ENCODE measurements at places on chromosomes 6 and 20.

- DNase-seq, result no peak
Observed at GRCh38 chr20:20412750-20413149, 44.8 kb downstream of the INSM1 start.

GRCh38 chr6:150640556-150641209 is 41.0 kb downstream of the PLEKHG1 start:
- DNase-seq, result no peak

DNA sequence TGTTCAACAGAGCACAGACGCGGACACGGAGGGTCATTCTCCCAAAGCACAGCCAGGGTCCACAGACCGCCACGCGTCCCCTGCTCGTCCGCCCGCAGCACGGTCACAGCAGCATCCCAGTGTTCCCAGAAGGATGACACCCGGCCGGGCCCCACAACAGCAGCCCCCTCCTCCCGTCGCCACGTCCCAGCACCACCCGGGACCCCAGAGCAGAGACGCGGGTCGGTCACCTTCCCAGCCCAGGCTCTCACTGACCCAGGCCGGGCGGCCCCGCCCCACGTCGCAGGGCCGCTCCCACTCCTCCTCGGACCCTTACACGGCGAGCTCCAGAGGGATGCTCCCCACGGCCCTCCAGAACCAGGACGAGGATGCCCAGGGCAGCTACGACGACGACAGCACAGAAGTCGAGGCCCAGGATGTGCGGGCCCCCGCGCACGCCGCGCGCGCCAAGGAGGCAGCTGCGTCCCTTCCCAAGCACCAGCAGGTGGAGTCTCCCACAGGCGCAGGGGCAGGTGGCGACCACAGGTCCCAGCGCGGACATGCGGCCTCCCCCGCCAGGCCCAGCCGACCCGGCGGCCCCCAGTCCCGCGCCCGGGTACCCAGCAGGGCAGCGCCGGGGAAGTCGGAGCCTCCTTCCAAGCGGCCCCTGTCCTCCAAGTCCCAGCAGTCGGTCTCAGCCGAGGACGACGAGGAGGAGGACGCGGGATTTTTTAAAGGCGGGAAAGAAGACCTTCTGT is 64.3 kb downstream of the FNDC1 start:
- DNase-seq, result no peak

DNA sequence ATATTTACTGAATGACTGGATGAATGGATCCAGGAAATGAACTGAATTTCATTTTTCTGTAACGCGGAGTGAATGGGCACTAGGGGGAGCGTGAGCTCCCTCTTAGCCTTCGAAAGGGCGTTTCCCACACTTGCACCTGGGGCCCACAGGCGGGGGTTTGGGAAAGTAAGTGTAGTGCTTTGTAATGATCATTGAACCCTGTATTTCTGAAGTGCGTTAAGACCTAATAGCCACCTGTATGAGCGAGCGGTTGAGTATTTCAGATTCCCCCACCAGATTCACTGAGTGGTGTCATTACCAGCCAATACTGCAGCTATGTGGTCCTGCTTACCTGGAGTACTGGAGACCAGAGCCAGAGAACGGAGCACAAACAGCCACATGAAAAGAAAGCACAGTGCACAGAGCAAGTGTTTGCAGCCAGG is 10.5 kb downstream of the SYTL3 start:
- peak; percentile 37 for DNase-seq

DNA sequence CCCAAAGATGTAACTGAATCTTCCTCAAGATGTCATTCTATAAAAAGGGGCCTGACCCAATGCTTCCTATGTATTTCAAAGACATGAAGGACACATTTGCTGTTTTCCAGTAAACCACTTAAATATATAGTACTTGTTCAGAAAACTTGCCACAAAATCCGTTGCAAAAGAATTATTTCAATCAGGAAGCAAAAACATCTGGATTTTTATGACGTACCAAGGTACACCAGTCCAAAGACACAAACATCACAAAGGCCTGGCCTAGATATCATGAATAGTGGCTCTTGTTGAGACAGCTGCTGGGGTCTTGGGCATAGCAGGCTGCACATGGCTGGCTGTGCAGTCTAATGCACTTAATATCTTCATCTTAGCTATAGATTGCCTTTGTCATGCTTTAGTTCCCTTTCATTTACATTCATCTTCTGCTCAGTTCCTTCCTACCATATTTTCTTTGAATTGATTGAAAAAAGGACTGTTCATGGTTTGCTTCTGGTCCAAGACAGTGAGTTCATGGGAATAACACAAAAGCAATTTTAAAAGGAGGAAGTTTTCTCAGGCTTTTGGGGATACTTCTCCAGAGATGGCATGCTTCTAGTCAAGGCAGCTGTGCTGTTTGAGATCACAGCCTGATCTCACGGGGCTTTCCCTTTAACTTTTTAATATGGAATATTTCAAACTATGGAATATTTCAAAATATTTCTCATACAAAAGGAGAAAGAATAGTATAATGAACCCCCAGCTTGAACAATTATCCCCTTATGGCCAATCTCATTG is 44.5 kb downstream of the MYLIP start:
- DNase-seq, result no peak

DNA sequence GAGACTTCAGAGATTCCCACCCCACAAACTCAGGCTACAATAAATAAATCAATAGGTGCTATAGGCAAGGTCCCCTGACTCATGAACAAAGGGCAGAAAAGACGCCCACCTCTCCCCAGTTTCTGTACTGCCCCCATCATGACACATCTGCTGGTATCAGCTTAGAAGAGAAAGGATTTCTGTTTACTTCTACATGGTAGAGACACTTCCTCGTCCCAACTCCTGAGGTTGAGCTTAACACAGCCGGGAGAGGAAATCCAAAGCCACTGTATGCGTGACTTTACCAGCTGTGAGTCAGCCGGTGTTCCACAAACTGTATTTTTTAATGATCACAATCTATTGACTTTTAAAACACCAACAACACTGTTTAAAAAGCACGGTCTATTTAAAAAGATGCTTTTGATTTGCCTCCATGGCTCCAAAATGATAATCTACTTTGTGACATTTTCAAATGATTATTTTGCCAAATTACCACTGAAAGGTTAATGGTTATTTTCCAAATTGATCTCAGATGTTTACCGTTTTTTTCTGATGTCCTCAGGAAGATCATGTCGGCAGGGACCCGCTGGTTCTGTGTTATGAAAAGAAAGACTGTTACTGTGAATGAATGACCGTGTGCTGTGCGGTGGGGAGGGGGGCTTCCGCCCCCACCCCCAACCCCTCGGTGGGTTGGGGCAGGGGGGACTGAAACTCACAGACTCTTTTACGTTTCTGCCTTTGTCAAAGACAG is 72.5 kb downstream of the ATP9A start:
- DNase-seq, result no peak

DNA sequence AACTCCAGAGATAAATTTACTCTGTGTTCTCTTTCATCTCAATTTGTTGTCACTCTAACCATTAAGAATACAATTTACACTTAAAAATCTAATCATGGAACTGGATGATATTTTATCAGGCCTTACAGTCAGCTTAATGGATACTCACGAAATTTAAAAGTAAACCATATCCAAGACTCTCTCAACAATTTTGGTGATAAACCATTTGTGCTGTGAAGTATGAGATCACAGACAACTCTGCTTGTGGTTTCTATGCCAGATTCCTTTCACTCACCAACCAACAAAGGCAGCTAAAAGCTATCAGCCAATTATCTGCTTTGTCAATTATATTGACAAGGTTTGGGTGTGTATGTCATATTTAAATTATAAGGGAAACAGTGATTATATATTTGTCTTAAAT is 155.8 kb downstream of the TRDN start:
- DNase-seq, result no peak

DNA sequence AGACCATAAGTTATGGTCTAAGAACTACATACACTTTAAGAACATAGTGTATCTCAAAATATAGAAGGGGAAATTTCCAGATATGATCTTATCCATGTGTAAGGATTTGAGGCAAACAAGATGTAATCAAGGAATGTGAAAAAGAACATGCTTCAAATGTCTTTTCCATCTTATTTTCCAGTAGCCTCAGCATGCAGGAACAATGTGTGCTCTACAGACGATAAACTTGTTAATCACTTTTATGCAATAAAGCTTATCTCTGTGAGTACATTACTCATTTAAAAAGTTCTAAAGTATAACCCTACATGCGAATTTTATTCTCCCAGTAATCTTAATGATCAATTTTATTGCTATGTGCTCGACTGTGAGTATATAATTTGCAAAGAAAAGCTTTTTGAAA is 185.2 kb downstream of the ALDH8A1 start:
- no peak for DNase-seq

DNA sequence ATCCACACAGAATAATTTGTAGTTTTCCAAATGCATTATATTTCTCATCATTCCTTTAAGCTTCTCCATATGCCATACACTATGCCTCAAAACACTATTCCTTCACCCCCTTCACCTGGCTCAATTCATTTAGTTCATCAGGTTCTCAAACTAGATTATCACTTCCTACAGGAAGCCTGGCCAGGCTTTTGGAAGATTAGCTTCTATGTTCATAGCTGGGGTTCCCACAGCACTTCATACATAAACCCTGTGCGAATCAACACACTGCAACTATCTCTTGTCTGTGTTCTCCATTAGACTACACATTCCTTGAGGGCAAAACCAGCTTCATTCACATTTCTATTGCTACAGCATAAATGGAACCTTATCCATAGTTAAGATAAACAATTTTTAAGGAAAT is 40.5 kb upstream of the PLN start:
- DNase-seq, result no peak

DNA sequence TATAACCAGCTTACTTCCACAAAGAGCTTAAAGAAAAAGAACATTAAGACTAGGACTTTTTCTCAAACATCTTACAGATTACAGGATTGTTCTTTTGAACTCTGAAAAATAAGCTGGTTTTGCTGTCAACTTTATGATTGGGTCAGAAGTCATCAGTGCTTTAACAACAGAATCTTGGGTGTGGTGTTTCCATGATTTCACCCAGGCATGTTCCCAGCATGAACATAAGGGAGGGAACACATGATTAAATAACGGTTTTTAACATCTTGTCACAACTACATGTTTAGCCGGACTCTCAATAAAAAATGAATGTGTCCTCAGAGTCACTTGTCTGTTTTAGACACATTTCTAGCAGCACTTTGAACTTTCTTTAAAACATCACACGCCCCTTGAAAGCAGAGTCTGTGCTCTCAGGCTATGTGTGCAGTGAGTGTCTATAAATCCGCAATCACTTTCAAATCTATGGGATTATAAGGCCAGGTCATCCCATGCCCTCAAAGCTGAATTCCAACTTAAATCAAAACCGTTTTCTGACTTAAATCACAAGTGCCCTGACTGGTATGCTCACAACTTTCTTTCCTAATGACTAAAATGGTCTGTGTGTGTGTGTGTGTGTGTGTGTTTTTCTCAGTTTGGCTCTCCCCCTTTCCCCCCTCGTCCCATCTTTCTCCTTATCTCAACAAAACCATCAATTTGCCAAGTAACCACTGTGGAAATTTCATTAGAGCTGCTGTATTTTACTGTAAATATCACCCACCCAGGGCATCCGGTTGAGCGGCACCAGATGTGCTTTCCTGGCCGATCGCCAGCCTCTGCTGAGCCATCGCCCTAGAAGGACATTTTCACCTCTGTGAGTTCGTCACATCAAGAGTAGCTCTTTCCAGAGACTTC is 216.8 kb upstream of the DTNBP1 start:
- DNase-seq, result peak; percentile 43

DNA sequence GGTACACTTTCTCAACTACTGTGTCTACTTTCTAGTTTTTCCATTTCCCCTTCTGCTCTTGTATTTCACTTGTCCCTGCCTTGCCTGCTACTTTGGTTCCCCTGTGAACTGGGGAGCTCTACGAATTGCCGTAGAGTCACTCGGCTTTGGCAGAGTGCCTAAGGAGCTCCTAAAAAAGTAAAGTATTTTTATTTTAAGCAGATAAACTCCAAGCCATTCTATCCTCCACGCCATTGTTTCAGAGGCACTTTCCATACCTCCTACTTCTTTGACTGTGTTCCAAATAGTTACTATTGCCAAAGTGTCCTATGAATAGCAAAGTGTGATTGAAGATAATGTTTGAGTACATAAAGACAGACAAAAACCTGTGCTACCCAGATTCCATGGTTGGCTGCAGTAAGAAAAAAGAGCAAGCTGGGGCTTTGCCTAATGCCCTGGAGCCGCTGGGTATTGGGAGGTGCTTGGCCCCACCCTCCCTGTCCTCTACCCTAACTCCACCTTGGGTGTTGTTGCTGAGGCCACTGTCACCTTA is 5.1 kb upstream of the MBOAT1 start:
- DNase-seq, result no peak

GRCh38 chr6:83192456-83192855 is 609 bp downstream of the PGM3 start:
- no peak for DNase-seq

DNA sequence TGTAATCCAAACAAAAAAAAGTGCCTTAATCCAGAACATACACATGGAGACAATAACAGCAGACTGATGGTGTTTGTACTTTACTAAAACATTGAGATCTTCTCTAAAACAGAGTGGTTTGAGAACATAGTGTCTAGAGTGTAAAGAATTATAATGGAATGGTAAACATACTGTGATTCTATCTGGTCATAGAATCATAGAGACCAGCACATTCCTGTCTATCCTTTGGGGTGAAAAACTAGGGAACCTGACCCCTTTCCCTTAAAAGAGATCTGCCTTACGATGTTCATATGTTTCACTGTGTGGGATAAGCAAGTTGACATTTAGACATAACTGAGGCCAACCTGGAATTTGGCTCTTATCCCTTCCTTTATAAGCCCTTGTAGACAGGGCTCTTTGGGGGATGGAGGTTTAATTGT is 55.7 kb downstream of the TRMT11 start:
- no peak for DNase-seq

GRCh38 chr20:51100617-51101016 is 77.7 kb upstream of the KCNG1 start:
- DNase-seq, result peak; percentile 14

GRCh38 chr20:58989196-58989595 is 8.1 kb downstream of the NELFCD start:
- DNase-seq, result no peak

GRCh38 chr6:52423971-52424381 is 3.8 kb downstream of the EFHC1 start:
- DNase-seq, result no peak

GRCh38 chr20:39849664-39850063 is 839.4 kb downstream of the MAFB start:
- no peak for DNase-seq

GRCh38 chr6:16090452-16090851 is 38.4 kb upstream of the MYLIP start:
- no peak for DNase-seq

GRCh38 chr6:125415913-125416312 is 114.1 kb upstream of the HDDC2 start:
- DNase-seq, result no peak
